ENCODE measurements at places on chromosomes 3 and 15. TPM values are rescaled to one million over a fixed set of nuclear protein-coding genes. Genes with fewer than 3 reads are reported as not detected.

Gene HACL1
- 40.0 TPM for total RNA-seq

Gene CYP8B1
- total RNA-seq, result 0.16 TPM

Gene GP9
- not detected for total RNA-seq

Gene ARIH1
- 206 TPM for total RNA-seq

Gene TMEM108
- total RNA-seq, result 10.2 TPM

Gene CHST13
- total RNA-seq, result 6.4 TPM

Gene FEZF2
- not detected for total RNA-seq
